Activated CD4-positive, alpha-beta T cell treated with anti-CD3 and anti-CD28 coated beads for 36 hours (primary cell): ENCODE measurements at places on chromosomes 1 and 21. TPM values are rescaled to one million over a fixed set of nuclear protein-coding genes. Genes with fewer than 3 reads are reported as not detected.

DNA sequence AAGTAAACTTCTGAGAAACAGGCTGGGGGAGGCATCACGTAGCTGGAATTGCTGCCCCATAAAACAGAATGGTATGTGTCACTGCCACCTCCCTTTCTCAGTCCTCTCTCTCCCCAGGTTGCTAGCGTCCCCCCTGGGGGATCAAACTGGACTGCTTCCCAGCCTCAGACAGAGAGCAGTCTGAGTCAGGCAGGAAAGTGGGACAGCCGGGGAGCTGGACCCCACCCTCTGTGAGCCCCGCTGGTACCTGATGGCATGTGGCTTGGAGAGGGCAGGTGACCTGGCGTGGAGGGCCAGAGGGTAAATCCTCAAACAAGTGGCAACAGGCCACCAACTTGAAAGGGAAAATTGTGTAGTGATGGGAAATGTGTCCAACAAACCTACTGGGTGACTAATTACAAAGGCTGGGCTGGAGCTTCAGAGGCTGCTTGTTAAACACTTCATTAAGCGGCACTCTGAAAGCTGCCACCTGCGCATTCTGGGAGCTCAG is 1.0 kb upstream of the SFN start:
- DNase-seq: no peak

DNA sequence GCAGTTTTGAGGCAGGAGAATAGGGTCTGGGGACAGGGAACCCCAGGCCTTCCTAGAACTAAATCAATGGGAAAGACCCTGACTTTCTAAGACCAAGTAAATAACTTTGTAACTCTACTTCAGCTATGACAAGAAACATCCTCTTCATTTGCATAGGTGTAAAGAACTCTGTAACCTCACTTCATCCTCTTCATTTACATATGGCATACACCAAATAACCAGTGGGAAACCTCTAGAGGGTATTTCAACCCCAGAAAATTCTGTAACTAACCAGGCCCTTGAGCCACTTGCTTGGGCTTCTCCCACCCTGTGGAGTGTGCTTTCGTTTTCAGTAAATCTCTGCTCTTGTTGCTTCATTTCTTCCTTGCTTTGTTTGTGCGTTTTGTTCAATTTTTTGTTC is 495.6 kb downstream of the SIPA1L2 start:
- DNase-seq: no peak

DNA sequence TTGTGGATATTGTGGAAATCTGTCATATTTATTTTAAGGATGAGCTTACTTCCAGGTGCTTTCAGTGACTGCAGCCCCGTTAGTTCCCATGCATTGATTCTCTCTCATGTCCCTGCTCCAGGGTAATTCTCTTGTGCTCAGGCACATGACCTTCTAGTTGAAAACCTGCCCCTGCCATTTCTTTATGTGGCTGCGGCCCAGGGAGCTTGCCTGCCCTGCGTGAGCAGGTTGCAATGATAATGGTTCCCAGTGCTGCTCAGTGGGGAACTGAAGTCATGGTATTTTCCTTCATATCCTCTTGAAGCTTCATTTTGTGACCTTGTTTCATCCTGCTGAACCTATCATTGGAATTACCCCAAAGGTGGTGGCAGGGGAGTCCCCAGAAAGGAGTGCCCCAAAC is 229.8 kb downstream of the DISC1 start:
- DNase-seq: no peak

The TXNIP gene
- total RNA-seq: 112 TPM

The SPATA45 gene
- not detected for total RNA-seq

The CR1L gene
- total RNA-seq: not detected
